A673 (cell line): ENCODE measurements at places on chromosomes 16 and 17.
A peak's percentile ranks its signal among the peaks of the same experiment; 100 is the strongest.

- DNase-seq = no peak
Observed at GRCh38 chr16:30509081-30509765, 17.1 kb downstream of the ZNF768 start.

DNA sequence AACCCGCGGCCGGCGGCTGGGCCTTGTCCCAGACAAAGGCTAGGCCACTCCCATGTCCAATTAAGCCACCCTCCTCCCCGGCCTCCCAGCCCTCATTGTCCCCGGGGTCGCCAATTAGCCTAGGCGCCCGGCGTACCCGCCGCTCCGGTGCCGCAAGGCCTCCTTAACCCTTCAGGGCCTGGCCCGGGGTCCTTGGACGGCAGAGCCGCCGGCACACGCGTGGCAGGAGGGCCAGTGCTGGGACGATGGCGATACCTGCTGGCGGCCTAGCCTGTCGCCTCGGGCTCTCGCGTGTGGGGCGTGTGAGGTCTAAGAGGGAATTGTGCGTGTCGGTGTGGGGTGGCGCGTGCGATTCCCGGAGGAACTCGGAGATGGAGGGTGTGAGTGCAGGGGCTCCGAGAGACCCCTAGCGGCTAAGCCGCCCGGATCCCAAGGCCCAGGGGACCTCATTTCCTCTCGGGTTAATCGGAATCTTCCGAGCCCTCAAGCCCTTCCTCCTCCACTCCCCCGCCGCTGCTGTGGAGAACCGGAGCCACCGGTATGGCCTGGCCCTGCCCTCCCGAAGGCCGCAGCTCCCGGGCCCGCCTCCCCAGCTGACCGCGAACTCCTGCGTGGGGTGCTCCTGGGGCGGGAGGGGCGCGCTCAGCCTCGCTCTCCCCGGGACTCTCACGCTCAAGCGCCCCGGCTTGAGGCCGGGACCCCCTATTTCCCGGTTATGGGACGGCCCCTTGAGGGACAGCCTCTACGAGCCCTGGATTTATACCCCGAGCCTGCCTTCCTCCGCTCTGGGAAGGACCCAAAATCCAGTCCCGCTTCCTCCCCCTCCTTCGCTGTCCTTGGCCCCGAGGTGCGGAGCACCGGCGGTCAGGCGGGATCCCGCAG is 11.9 kb downstream of the TBX2 start:
- DNase-seq = peak; percentile 74

DNA sequence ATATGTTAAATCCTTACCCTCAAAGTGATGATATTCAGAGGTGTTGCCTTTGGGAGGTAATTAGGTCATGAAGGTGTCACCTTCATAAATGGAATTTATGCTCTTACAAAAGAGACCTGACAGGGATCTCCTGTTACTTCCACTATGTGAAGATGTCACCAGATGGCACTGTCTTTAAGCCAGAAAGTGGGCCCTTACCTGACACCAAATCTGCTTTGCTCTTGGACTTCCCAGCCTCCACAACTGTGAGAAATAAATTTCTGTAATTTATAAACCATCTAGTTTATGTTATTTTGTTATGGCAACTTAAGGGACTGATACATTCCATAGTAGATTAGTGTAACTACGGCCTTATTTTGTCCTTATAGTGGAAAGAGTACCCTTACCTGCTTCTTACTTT is 358.3 kb upstream of the SALL1 start:
- DNase-seq = no peak

GRCh38 chr17:43880420-43880991 is 26.8 kb downstream of the MPP2 start:
- DNase-seq = peak; percentile 17

GRCh38 chr17:2024572-2025219 is 438 bp downstream of the RTN4RL1 start:
- no peak for DNase-seq

GRCh38 chr17:42288803-42289610 is 709 bp downstream of the STAT5A start:
- no peak for DNase-seq

DNA sequence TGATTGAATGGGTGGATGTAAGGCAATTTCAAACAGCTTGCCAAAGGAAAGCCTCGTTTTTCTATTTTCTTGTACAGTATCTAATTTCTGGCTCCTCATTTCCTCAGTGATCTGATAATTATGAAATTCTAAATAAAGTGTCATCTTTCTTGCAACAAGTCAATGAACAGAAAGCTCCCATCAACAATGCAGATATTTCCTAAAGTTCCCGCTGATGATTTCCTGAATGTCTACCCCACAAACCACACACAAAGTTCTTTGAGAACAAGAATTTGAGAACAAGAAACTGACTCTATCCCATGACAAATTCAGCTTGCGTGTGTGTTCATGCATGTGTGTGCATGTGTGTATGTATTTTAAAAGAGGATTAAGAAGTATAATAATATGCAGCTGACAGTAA is 35.2 kb downstream of the SKAP1 start:
- no peak for DNase-seq

DNA sequence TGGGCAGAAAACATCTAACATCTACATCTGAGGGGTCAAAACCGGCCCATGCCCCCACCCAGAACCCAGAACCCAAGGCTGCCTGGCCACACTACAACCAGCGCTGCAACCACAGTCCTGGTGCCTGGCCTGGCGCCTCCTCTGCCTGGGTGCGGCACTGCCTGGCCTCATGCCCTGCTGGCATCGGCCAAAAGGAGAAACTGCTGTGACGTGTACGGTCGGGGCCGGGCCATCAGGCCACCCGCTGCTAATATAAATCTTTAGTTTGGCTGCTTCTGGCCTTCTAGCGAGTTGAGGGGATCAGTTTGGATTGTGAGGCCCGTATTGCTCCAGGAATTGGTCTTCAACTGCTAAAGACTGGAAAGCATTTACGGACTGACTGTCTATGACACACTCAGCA is 22.8 kb downstream of the TMEM204 start:
- DNase-seq = no peak

GRCh38 chr16:27403601-27403992 is 1.6 kb downstream of the IL21R start:
- DNase-seq = no peak

GRCh38 chr17:63530557-63531021 is 7.4 kb downstream of the KCNH6 start:
- DNase-seq = no peak

- no peak for DNase-seq
Observed at GRCh38 chr17:44192750-44193149, 6.0 kb downstream of the TMUB2 start.

DNA sequence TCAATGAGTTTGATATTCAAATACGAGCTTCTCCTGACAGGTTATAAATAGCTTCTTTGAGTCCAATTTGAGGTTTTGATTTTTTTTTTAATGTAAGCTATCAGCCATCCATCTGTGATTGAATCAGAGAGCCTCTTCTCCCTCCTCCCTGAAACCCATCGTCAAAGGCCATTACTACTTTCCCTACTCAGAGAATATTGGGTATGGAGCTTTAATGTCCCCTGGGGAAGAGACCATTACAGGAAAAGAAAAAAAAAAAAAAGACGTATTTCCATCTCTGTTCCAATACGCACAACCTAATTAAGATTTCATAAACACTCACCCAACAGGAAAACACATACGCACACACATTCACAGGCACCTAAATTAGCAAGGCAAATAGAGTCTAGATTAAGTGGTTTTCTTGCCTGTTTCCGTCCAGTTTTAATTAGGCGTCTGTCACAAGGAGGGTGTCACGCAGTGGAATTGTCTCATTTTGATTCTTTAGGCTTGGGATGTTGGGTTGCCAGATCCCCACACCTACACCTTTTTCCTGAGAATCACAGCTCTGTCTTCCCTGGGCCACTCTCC is 194.3 kb upstream of the RPL38 start:
- peak; percentile 5 for DNase-seq

- no peak for DNase-seq
Observed at GRCh38 chr16:66292241-66292935, 74.1 kb upstream of the CDH5 start.

GRCh38 chr16:17828012-17828411 is 357.3 kb upstream of the XYLT1 start:
- DNase-seq = no peak

DNA sequence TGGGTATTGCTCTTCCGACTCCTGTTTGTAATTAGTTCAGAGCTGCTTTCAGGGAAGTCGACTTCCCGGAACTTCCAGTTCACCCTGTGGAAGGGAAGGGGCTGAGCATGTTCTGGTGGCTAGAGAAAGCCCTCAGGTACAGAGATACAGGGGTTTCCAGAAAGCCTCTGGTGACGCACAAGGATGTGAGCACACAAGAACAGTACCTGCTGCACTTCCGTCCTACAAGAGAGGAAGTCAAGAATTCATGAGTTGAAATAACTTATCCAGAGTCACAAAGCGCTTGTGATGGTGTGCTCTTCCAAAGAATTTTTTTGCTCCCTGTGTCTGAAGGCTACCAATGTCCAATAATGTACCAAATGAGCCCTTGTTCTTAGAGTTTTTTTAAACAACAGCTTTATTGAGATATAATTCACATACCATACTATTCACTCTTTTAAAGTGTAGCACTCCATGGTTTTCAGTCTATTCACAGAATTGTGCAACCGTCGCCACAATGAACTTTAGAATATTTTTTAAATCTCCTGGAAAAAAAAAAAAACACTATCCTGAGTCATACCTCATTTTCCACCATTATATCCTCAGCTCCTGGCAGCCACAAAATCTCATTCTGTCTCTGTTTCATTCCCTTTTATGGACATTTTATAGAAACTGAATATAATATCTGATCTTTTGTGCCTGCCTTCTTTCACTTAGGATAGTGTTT is 327.6 kb downstream of the CDH13 start:
- no peak for DNase-seq

GRCh38 chr17:28807925-28808634 is 34.5 kb downstream of the FAM222B start:
- peak; percentile 31 for DNase-seq

GRCh38 chr17:41695954-41696757 is 7.5 kb downstream of the EIF1 start:
- DNase-seq = peak; percentile 75

DNA sequence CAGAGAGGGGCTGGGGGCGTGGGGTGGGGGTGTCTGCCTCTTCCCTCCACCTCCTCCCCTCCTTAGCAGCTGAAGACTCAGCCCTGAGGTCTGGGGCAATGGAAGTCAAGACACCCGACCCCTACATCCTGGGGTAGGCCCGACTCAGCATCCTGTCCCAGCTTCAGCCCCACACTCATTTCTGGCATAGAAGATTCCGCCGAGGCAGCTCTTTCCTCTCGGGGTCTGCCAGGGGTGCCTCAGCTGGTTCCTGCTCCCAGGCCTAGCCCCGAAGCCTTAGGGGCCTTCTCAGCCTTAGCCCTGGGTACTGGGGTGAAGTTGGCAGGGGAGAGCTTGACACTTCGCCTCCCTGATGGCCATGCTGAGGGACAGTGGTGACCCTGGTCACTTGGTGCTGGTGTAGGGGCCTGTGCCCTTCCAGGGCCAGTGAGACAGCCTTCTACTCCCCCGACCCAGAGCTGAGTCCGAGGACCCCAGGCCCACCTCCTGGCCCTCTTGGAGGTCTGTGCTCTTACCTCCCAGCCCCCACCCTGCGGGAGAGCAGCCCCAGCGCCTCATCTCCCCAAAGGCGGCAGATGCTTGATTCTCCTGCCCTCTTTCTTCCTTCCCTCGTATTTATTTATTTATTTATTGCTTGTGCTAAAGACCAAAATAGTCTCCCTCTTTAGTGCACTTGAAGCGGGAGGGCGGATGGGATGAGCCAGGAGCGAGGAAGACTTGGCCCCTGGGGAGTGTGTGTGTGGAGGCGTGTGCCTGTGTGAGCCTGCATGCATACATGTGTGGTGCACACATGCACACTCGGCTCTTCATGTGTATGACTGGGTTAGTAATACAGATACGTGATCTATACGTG is 42.5 kb downstream of the KCNJ12 start:
- no peak for DNase-seq

DNA sequence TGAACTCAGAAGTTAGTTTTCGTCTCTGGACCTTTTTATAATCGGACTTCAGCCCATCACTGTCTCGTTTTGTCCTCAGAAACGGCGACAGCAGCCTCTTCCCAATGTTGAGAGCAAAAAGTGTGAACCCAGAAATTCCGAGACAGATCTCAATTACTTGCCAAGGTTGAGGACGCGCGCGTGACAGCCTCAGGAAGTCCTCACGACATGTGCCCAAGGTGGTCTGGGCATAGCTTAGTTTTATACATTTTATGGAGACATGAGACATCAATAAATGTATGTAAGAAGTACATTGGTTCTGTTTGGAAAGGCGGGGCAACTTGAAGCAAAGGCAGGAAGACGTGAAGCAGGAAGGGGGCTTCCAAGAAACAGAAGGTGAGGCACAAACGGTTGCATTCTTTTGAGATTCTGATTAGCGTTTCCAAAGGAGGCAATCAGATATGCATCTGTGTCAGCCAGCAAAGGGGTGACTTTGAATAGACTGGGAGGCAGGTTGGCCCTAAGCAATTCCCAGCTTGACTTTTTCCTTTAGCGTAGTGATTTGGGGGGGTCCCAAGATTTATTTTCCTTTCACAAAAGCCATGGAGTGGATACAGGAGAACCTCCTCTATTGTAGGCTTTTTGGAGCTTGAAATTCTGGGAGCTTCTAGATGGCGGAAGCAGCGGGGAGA is 583 bp upstream of the ZNF747 start:
- DNase-seq = no peak

DNA sequence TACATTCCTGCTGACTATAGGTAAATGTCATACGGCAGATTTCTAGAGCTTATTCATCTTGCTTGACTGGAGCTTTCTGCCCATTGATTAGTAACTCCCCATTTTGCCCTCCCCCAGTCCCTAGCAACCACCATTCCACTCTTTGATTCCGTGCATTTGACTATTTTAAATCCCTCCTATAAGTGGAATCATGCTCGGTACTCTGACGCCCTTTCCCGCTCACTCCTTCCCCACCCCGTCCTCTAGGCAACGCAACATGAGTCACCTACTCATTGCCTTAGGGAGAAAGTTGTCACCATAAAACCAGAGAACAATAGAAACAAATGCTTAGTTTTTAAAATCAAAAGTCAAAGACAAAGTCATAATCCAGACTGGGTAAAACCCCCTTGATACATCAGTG is 45.5 kb upstream of the RBBP6 start:
- peak; percentile 54 for DNase-seq

- DNase-seq = no peak
Observed at GRCh38 chr16:86038926-86039310, 140.0 kb downstream of the IRF8 start.

DNA sequence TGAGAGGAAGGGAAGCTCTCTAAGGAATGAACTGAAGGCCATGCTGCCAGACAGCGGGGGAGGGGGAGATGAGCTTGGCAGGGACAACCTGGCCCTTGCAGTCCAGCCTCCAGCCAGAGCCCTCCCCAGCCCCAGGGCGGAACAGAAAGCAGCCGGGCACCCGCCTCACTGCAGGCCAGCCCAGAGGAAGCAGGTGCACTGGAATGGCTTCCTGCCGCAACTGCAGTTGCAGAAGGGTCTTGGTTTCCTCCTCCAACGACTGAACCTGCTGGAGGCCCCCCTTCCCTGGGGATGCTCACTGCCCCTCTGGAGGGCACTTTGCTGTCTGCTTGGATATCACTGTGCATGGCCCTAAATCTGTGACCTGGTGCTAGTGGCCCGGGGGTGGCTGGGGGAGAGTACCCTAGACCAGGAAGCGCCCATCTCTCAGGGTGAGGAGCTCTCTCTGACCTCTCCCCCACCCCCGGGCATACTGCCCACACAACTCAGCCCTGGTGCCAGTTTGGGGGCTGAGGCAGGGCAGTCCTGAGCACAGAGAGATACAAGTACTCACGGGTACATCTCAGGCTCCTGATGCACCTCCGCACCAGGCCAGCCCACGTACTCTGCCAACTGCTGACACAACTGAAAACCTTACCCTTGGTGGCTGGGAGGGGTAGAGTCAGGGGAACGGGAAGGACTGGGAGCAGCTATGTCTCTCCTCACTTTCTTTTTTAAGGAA is 41.1 kb downstream of the MYO18A start:
- DNase-seq = no peak

GRCh38 chr16:5504064-5504781 is 406.6 kb upstream of the EEF2KMT start:
- DNase-seq = peak; percentile 57

GRCh38 chr16:56713794-56714193 is 16.1 kb upstream of the NUP93 start:
- DNase-seq = no peak
